ENCODE measurements at places on chromosomes 3 and 15. TPM values are rescaled to one million over a fixed set of nuclear protein-coding genes. Genes with fewer than 3 reads are reported as not detected.

GRCh38 chr3:71045212-71045916 is 538.2 kb downstream of the FOXP1 start:
- no peak for DNase-seq

- DNase-seq: peak; percentile 98
These were observed at the start of gene MYO1E for GRCh38 chr15:59372352-59373211. MYO1E (minus strand) TSS chr15:59372871; CDS start chr15:59372500, 371 bp downstream.

DNA sequence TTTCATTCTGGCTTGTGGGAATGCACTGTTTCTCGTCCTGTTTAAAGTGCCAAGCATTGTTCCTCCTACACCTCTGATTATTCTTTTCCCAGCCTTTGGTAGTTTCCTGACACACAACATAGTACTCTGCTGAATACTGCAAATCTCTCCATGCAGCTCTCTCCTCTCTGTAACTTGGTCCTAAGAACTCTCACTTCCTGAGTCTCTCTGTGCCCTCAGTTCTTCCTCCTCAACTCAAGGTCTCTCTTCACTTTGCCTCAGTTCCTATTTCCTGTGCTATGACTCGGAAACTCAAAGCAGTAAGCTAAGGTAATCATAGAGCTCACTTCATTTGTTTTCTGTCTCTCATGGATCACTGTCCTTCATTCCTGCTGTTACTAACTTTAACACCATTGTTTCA is 113.4 kb downstream of the ZNF280D start:
- no peak for DNase-seq

DNA sequence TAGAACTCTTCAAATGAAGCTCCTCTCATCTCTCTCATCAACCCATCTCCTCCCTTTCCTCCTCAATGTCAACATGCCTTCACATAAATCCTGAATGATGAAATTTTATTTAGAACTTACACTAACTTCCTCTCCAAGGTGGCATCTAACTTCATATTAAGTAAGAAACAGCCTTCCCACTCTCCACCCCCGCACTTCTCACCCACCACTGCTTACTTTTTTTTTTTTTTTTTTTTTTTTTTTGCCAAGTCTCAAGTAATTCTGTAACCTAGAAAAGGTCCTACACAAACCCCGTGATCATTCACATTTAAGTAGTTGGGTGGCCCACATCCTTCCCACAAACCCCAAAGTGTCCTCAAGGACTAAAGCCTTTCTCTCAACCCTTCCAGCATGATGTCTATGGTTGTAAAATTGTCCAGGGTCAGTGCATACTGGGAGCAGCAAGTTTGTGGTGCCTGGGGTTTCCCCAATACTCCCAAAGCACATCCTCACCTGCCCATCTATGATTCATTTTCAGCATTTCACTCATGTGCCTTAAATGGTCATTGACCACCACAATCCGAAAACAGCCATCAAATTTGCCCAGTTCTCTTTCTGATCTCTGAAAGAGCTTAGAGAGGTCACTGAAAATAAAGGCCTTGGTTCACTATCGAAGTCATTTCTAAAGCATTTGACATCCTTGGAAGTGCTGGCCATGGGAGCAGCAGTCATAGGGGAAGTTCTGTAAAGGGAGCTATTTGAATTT is 47.2 kb downstream of the CD86 start:
- no peak for DNase-seq

DNA sequence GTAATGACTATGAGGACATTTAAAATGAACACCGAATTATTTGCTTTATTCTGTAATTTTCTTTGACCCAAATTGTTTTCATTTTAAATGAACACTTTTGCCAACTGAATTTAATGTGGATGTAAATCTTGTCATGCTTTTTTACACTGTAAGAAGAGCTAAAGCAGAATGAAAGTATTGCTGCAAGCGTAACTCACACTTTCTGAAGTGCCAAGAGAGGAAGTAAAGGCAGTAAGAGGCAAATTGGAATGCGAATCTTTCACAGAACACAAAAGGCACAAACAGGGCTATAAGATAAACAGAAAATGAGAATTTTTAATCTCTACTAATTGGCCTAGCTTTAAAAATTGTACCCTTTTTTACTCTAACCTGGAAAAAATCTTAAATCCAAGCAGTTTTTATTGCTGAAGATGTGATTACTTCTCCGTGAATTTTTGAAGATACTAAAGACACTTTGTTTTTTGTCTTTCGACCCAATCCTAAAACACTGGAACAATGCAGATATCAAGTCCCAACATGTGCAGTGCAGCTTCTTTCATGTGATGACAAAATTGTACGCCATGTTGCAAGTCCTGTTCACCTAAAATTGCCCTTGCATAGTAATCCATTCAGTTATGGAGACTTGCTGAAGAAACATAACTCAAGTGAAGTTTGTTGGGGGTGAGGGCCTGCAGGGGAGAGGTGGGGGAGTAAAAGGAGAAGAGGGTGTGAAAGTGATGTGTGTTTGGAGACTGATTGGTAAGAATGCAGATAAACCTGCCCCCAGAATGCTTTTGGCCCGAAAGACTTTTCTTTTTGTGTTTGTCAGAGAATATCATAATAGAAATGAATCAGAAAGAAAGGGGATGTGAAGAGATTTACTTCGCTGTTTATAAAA is 1.4 kb downstream of the ARID3B start:
- no peak for DNase-seq

DNA sequence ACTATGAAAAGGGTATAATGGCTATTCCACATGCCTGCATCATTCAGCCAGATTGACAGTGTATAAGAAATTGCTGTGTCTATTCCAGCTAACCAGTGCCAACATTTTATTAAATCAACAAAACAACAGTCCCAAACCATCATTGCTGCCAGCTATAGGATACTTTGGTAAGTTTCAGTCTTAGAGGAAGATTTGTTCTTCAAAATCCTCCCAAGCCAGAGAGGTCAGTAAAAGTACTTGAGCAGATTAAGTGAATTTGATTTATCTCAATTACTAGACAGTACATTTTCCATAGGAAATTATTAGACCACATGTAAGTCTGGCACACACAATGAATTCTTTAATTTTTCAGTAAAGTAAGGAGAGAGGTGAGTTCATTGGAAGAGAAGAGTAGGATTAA is 50.7 kb downstream of the TFG start:
- no peak for DNase-seq

The ALDH1A3 gene
- total RNA-seq: 73.7 TPM

DNA sequence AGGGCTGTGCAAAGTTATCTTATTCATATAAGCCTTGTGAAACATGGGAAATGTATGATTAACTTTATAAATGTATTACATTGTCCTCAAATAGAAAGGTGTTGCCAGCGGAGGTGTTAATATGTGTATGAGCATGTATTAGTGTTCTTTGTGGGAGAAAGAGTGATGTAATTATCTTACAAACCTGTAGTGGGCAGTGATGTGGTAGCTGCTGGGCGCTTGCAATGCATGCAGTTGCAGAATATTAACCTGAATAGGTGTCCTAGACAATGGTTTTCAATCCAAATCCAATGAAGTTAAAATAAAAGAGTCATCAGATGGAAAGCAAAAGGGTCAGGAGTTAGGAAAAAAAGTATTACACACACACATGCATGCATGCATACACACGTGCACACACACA is 881.3 kb upstream of the CADM2 start:
- no peak for DNase-seq

The BCL2A1 gene
- total RNA-seq: 5.9 TPM

All from fibroblast of lung (primary cell).